ENCODE measurements at places on chromosomes 6 and 20. TPM values are rescaled to one million over a fixed set of nuclear protein-coding genes. Genes with fewer than 3 reads are reported as not detected.

- DNase-seq = no peak
Measured at GRCh38 chr20:51125780-51126179, 102.9 kb upstream of the KCNG1 start.

Gene CRISP3
- polyA plus RNA-seq = 0.65 TPM

- DNase-seq = no peak
Measured at GRCh38 chr6:107666084-107666980, 157.8 kb downstream of the SCML4 start.

Gene CUL9
- polyA plus RNA-seq = 23.5 TPM

Gene ZBTB46
- polyA plus RNA-seq = 6.7 TPM

Gene TPD52L1
- polyA plus RNA-seq = 160 TPM

- no peak for DNase-seq
Measured at GRCh38 chr6:154457881-154458284, 52.6 kb downstream of the CNKSR3 start.

DNA sequence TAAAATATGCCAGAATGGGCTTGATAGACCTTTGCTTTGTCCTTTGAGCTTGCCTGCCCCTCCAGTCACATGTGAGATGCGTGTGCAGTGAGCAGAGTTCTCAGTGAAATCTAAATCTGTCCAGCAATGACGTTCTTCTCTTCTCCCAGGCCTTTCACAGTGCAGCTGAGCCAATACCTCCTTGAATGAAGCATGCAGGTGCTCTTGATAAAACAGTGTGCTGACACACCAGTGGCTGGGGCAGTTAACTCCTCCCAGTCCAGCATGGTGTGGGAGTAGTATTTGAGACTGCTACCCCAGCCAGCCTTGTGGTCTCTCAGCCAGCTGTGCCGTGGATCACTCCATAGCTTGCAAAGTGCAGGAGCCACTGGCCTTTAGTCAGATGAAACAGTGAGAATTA is 240.5 kb downstream of the FARS2 start:
- DNase-seq = no peak

Gene MYT1
- polyA plus RNA-seq = 0.13 TPM

DNA sequence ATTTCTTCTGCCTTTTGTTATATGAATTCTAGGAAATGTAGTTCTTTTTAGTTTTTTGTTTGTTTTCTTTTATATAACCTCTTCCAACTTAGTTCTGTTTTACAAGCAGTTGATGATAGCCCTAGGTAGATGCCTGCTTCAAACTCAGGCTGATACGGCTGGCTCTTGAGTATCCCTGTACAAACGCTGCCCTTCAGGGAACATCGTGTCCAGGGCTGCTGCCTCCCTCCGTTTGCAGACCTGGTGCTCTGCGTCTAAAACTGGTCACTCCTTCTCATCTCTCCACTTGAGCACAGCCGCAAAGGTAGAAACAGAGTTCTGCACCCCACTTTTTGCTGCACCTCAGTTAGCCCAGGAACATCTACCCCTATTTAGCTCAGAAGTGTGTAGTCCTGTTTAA is 310.1 kb downstream of the PRL start:
- no peak for DNase-seq

Gene C2
- 10.0 TPM for polyA plus RNA-seq

Gene HLA-DQA1
- 41.8 TPM for polyA plus RNA-seq

Gene SLC29A1
- 80.1 TPM for polyA plus RNA-seq

DNA sequence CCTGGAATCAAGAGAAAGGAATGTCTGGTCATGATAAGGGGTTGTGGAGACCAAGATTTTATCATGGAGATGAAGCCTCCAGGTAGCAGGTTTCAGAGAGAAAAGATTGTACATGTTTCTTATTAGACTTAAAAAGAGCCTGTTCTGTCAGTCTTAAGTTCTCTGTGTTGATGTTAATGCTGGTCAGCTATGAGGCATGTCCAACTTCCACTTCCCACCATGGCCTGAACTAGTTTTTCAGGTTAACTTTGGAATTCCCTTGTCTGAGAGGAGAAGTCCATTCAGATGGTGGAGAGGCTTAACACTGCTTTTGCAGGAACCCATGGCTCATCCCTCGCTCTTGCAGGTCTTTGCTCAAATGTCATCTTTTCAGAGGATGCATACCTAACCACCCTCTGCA is 27.5 kb upstream of the TAB2 start:
- no peak for DNase-seq

Gene HLA-DPA1
- 51.6 TPM for polyA plus RNA-seq

DNA sequence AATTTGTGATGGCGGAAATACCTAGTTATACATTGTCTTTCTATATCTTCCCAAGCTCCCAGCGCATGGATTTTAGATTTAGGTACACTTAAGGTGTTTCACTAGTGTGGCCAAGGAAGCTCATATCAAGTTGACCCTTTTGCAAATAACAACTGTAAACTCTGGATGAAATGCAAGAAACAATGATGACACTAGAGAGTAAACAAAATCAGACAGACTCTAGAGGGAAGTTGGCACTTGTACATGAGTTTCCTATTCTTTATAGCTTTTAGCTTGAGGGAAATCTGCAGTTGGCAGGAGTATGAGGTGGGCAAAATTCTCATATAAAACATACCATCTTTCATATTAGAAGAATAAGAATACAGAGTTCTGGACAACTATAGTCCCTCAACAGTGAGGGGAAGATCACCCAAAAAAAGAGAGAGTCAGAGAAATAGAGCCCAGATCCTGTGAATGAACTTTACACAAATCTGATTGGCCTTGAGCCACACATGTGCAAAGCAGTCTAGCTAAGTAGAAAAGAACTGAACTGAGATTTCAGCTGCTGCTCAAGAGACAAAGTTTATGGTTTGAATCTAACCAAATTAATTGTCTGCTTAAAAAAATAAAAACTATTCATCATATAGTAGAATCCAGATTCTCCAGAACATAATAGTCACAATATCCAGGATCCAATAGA is 26.1 kb downstream of the TXLNB start:
- no peak for DNase-seq

DNA sequence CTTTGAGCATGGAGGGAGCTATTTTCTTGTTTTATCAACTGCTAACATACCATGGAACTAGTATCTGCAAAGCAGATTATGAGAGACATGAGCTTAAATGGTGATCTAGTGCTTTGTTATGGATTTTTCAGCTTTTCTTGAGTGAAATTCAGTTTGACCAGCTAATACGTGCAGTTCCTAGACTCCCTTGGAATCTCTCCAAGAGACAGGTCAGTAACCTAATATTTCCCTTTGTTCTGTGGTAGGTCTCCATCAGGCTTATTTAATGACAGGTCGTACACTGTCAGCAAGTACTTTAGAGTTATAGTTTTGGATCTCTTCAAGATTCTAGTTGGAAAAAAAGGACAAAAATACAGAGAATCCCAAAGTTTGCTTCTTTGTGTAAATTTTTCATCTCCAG is 43.9 kb downstream of the HDAC2 start:
- DNase-seq = no peak

DNA sequence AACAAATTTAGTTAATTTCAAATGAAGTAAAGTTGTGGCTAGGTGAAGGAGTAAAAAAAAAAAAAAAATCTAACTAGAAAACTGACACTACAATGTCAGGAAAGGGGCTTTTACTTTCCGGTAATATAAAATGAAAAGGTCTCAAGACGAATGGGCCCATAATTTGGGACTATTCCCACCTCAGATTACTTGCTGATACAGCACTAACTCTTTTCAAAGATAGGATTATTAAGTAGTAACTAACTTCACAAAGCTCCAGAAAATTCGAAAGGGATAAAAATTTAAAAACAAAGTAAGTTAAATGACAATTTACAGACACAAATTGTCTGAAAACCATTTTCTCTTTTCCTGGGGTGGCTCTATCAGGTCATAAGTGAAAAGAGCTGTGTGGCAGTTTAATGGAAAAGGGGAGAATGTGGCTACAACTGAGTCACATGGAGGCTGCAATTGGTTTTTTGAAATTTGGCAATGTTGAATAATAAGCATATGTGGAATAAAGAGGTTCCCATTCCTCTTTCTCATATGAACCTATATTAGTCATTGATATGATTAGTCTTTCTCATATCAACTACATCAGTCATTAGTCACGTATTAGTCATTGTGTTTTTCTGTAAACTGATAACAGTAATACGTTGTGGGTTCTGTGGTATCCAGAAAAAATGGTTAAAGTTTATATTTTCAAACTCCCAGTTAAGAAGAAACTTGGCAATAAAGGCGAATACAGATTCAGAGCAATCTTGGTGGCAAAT is 78.0 kb downstream of the RWDD2A start:
- no peak for DNase-seq

DNA sequence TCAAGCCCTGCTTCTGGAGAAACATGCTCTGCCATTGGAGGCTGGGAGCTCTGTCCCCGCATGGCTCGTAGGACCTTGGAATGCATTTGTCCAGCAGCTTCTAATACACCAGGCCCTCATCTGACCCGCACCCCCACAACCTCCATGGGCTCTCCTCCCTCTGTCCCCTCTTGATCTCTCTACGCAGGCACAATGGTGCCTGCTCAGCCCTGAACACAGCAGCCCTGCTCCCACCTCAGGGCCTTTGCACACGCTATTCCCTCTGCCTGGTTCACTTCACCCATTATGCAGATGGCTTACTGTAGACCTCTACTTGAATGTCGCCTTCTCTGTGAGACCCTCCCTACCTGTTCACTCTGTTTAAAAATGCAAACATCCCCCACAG is 27.0 kb upstream of the PTGIS start:
- no peak for DNase-seq

DNA sequence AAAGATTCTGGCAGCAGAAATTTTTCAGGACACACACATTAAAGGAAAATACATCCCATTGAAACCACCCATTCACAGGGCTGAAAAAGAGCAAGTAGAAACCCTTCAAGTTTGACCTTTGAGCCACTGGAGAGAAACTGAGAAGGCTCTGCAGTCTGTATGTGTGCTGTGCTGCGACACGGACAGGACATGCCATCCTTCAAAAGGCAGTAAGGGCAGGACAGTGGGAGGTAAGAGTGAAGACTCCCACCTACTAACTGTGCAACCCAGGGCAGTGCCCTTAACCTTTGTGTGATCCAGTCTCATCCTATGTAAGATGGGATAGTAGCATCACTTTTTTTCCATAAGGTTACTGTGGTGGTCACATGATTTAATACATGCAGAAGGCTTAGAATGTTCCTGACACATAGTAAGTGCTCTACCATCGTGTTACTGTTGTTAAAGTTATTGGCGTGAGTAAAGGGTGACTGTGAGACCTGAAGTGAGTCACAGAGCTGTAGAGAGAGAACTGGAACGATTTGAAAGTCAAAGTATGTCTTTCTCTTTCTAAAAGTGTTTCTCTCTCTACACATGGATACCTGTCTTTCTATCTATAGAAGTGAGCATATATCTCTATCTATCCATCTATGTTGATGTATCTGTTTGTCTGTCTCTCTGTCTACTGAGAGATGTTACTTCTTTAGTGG is 153.7 kb upstream of the OLIG3 start:
- no peak for DNase-seq

- DNase-seq = no peak
Measured at GRCh38 chr6:129653229-129653628, 56.7 kb downstream of the ARHGAP18 start.

DNA sequence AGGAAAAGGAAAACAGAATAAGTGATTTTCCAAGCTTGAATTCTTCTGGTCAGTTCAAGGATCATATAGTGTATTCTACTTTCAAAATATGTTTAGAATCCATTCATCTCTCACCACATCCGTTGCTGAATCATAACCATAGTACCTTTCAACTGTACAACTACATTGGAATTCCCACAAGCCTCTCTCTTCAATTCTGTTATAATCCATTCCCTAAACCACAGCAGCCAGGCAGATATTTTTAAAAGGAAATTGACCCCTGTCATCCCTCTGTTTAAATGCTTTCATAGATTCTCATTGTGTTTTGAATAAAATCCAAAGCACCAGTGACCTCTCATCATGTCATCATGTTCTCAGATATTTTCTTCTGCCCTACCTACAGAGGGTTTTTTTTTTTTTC is 412.7 kb downstream of the GRIK2 start:
- DNase-seq = no peak

- DNase-seq = no peak
Measured at GRCh38 chr20:50061151-50062005, 51.6 kb downstream of the UBE2V1 start.

Gene LPIN3
- polyA plus RNA-seq = 10.8 TPM

Gene SLC22A23
- polyA plus RNA-seq = 4.9 TPM

DNA sequence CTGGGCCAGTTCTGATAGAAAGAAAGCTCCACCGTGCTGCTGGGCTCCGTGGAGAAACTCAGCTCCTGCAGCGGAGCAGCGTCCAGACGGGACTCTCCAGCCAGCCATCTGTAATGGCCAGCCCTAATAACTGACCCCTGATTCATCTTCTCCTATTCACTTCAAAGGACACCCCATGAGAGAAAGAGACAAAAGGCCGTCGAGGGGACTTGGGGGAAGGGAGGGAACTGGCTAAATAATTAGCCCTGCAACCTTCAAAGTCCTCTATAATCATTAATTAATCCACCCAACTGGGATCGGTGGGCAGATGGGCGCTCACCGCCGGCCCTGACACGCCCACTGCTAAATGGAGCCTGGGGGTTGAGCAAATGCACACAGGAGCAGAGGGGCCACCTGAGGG is 512.4 kb downstream of the CD83 start:
- DNase-seq = no peak

DNA sequence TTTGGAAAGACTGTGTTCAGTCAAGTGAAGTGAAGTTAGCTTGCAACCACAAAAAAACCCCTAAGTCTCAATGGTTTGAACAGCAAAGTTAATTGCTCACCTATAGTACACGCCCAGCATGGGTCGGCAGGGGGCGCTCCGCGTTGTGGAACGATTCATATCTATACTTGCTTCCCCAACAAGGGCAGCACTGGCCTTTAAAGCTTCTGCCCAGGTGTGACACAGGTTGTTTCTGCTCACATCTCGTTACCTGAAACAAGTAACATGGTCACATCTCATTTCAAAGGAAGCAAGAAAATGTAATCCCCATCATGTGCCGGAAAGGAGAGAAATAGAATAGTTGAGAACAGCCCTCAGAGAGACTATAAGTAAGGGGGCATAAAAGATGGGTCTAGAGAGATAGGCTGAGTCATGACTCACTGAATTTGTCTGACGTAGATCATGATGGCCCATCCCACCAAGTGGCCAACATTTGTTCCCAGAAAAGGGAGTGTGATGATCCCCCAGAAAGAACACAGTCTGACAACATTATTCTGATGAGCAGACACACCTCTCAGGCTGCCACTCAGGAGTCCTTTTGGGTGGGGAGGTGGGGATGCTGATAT is 29.0 kb downstream of the HNF4A start:
- no peak for DNase-seq

DNA sequence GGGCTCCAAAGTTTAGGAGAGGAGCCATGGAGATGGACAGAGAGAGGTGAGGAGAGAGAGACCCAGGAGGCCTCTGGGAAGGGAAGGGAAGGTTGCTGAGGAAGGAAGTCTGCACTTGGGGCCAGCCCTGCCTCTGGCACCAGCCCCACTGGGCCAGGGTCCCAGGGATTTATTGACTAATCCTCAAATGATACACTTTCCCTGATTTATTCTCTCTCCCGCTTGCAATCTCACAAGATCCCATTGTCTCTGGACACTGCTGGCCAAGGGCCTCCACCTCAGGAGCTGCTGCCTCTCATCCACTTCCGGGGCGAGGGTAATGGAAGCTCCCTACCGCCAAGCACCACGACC is 43.6 kb upstream of the FOXP4 start:
- DNase-seq = no peak

Data from urinary bladder (tissue), 4 donors.